ENCODE measurements at places on chromosomes 3 and 15.

GRCh38 chr15:49286649-49287404, 116.8 kb downstream of the GALK2 start:
- DNase-seq, result no peak

DNA sequence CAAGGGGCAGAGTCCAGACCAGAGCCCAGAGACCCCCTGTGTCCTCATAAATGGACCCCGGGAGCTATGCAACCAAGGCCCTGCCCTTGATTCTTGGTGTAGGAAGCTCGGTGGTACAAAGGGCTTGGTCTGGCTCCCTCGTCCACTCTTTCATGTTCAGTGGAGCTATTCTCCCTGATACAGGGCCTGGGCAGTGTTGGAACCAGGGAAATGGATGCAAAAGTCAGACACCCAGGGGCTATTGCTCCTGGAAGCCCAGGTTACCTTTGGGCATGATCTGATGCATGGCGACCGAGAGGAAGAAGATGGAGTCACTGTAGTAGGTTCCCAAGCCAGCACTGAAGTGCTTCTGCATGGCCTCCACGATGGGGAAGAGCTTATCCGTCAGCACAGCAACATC, 44.5 kb downstream of the XXYLT1 start:
- DNase-seq, result no peak

GRCh38 chr3:144677103-144677502, 705.5 kb downstream of the DIPK2A start:
- no peak for DNase-seq

GRCh38 chr3:30649572-30650318, 43.3 kb downstream of the TGFBR2 start:
- DNase-seq, result no peak

DNA sequence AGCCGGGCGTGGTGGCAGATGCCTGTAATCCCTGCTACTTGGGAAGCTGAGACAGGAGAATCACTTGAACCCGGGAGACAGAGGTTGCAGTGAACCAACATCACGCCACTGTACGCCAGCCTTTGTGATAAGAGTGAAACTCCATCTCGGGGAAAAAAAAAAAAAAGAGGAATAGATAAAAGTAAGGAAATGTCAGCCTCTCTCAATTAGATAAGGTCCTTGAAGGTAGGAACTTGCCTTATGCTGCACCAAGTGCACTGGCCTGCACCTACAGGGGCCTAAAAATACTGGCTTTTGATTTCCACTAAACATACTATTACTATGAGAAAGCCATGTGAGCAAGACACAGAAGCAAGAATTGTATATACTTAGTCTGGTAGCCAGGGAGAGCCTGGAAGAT, 7.1 kb downstream of the RAF1 start:
- no peak for DNase-seq

- no peak for DNase-seq
Measured at GRCh38 chr3:12483872-12484197, 445 bp upstream of the TSEN2 start.

DNA sequence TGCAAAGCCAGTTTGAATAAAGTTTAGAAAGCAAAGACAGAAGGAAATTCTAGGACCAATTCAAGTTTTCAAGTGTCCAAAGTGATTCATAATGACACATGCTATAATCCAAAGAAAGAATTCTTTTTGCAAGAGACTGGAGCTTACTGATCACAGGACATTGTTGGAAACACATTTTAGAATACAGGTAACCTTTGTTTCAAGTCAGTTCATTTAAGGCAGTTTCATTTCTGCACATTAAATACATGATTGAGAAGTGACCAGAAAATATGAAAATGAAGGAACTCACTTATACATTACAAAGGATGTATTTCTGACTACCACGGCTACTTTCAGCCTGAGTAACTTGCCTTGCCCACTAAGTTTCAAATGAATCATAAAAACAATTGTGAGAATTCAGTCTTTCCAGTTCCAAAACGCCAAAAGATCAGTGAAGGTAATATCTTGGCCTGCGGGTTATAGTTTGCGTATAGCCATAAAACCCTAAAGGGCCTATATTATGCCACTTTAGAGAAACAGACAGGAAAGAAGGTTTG, 48.7 kb downstream of the PRICKLE2 start:
- DNase-seq, result no peak

GRCh38 chr3:172869784-172870518, 119.4 kb downstream of the ECT2 start:
- no peak for DNase-seq

DNA sequence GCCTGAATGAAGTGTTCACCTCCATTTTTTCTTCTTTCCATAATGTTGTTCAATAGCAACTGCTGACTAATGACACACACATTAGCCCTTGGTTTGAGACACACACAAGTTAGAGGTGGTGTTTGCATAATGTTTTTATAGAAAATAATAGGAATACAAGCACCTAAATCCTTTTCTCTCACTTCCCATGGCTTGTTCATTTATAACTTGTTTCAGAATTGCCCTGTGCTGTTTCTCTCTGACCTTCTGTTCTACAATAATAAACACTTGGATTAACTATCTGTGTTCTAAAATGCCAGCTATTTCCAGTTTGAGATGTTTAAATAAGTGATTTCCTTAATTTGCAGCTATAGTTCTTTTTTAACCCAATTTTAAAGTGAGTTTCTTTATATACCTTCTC, 525.1 kb upstream of the ROBO2 start:
- no peak for DNase-seq

- DNase-seq, result no peak
Measured at GRCh38 chr15:44296625-44297524, 8.4 kb downstream of the GOLM2 start.

DNA sequence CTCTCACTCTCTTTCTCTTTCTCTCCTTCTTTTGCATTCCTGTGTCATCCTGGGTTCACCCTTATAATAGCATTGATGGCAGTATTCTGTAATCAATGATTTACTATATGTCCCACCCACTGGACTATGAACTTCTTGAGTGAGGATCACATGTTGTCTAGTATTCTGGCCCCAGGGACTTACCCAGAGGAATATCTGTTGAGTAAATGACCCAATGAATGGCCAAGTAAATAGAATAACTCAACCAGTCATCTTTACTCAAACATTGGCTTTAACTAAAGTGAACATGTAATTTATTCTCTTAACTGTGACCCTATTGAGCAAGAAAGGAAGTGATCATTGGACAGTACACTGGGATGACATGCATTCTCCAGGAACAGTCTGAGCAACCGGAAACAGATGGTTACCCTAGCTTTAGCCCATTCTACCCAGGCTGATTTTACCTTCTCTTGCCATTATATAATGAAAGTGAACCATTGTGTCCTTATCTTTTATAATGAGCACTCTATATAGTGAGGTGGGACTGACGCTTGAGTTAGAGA, 94.5 kb upstream of the SOX14 start:
- no peak for DNase-seq

- no peak for DNase-seq
Measured at GRCh38 chr15:92095693-92096092, 242.2 kb downstream of the SLCO3A1 start.

GRCh38 chr15:43241100-43241499, 20.3 kb upstream of the EPB42 start:
- no peak for DNase-seq

DNA sequence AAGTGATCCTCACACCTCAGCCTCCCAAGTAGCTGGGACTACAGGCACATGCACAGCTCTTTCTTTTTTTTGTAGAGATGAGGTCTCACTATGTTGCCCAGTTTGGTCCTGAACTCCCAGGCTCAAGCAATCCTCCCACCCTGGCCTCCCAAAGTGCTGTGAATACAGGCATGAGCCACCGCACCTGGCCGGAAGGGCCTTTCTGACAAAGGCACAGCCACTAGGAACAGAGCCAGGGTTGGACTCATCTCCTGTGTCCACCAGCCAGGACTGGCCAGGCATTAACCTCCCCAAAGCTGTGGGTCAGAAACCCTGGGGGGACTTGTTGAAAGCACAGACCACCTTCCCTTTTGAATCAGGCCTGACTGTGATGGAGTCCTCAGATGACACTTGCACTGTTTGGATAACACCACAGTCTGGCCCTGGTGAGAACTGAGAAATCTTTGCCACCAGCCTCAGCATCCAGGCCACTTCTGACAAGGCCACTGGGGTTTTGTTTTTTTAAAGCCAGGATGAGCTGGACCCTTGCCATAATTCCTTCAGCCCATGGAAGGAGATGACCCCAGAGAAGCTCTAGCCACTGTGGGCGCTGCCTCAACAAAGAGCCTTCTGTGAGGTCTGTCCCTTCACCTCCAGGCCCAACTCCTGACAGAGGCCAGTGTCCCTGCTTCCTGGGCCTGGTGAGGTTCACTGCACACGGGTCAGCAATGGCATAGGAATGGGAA, 4.8 kb downstream of the TKT start:
- no peak for DNase-seq
